ENCODE measurements at places on chromosomes 13 and 19.

- DNase-seq: peak; percentile 19
Measured at GRCh38 chr19:42066075-42066754, 3.8 kb downstream of the GRIK5 start.

GRCh38 chr19:3146677-3147100, 10.9 kb downstream of the GNA15 start:
- no peak for DNase-seq

GRCh38 chr13:25447396-25447795, 75.6 kb downstream of the ATP8A2 start:
- DNase-seq: no peak

DNA sequence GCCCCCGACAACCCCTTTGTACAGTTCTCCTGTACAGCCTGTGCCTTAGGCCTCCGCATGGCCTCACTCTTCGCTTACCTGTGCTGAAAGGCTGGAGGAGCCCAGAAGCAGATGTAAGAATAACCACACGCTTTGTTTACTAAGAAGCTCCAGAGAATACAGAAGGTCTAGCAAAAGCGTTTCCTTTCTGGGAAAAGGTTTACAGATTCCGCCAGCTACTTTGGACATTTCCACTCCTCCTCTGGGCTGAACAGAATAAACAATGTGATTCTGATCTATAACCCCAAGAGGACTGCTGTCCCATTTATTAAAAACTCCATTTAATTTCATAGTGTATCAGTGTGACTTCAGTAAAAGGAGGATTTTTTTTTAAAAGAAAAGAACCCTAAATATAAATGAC, 339.2 kb downstream of the DNAJC15 start:
- no peak for DNase-seq

- no peak for DNase-seq
Measured at GRCh38 chr19:46678110-46678732, 17.2 kb upstream of the DACT3 start.

DNA sequence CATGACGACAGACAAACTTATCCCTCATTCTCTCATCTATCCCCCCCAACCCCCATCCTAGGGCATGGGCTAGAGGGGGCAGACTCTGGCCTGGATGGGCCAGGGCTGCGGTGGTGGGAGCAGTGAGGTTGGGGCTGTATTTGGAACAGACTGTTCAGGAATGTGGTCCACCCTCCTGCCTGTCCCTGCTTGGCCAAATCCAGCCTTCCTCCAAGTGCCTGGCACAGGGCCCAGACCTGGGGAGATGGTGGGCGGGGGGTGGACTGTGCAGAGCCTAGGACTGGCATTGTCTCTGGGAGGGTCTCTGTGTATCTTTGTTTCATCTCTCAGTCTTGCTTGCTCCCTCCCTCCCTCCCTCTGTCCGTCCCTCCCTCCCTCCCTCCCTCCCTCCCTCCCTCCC, 14.2 kb downstream of the EGLN2 start:
- DNase-seq: no peak

DNA sequence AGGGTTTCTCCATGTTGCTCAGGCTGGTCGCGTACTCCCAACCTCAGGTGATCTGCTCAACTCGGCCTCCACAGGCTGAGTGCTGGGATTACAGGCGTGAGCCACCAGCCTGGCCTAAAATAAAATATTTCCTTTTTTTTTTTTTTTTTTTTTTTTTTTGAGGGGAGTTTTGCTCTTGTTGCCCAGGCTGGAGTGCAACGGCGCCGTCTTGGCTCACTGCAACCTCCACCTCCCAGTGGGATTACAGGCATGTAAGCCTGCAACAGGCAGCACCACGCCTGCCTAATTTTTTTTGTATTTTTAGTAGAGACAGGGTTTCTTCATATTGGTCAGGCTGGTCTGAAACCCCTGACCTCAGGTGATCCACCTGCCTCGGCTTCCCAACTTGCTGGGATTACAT, 4.9 kb downstream of the ZNF506 start:
- no peak for DNase-seq

DNA sequence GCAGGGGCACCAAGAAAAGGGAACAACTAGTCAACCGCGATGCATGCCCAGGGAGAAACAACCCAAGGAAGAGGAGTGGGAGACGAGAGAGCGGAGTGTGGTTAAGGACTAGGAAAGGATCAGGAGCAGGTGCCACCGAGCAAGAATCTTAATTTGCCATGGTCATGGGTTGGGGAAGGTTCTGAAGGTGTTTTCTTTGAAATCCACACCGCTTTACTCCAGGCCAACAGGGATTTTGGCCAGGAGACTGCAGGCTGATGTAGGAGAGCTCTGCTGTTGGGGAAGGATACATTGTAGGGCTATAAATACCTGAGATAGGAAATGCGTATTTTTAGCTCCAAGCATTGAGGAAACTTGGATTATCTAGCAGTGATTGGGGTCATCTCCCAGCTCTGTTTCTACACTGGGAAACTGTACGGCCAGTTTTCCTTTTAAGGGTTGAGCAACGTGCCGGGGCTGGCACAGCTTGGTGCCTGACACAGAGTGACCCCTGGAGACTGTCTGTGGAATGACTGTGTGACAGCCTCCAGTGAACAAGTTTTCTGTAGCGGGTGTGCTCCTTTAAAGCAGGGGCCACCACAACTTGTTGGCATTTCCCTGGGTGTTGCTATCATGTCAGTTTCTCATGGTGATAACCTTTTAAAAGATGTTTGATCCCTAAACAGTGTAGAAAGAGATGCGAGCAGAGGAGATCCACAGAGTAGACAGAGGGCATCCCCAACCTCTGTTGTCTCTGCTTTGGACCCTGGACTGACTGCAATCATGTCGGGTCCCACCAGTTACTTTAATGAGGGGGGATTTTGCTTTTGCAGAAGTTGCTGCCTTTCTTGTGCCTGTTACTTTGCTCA, 34.3 kb downstream of the ZNF536 start:
- DNase-seq: no peak

DNA sequence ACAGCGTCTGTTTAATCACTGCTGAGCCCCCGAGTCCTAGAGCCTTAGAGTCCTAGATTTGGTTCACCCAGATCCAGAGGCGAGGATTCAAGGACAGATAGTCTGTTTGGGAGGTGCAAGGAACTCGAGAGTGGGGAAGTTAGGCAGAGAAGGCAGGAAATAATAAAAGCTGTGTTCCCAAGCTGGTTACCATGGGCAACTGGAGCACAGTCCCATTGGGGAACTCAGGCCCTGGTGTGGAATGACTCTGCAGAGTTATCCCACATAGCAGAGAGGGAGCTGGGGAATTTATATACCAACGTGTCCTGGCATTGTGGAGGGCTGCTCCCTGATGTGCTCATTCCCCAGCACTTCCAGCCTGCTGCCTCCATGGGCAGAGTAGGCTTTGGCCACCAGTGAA, 9.7 kb downstream of the IGSF23 start:
- peak; percentile 45 for DNase-seq

- DNase-seq: no peak
Measured at GRCh38 chr13:113980489-113981064, 6.7 kb upstream of the C13orf46 start.
